Left lung (tissue), 14 donors: ENCODE measurements at places on chromosomes 4 and X. TPM values are rescaled to one million over a fixed set of nuclear protein-coding genes. Genes with fewer than 3 reads are reported as not detected.

GRCh38 chr4:151434183-151434860 lies 25.3 kb downstream of the FHIP1A start:
- no peak for DNase-seq
- no peak overlapping the region for H3K4me3 ChIP-seq
- H3K36me3 ChIP-seq, result no peaks in the 10 kb centered on the region
- no peaks in the 10 kb centered on the region for H3K27me3 ChIP-seq
- H3K4me1 ChIP-seq, result peaks cover 4% of the 10 kb centered on the region

- no peaks in the 10 kb centered on the region for H3K27me3 ChIP-seq
- no peak for DNase-seq
- H3K4me1 ChIP-seq, result peaks cover 7% of the 10 kb centered on the region
- no peaks in the 10 kb centered on the region for H3K36me3 ChIP-seq
- no peak overlapping the region for H3K4me3 ChIP-seq
Measured at GRCh38 chrX:15435836-15436619, 51.8 kb upstream of the VEGFD start.

DNA sequence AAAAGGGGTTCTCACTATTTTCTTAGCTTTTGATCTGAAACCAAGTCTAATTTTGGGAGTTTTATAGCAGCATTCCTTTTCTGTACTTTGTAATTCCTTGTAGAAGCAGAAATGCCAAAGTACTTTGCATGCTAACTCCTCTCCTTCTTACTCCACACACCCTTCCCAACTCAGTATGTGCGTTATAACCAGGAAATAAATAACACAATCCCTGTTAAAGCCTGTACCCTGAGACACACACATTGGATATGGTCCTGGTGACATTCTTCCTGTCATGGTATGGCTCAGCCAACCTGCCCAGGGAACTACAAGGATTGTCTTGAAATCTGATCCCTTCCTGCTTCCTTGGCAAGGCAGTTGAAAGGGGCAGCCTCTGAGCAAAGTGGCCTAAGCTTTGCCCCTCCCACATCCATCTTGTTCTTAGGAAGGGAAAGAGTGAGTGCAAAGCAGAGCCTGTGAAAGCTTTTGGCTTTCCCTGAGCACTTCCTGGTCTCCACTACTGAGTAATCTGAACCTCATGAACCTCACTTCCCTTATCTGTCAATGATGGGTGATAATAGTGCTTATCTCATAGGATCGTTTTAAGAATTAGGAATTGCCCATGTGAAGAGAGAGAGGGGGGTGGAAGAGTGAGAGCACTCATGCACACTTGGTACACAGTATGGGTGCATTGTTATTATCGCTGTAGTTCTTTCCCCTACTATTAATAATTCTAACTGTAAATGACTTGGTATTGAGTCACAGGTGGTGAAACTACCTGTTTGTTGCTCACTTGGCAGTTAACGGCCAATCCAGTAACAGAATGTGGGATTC lies 109.3 kb downstream of the AFF2 start:
- H3K27ac ChIP-seq, result no peak overlapping the region
- H3K27me3 ChIP-seq, result no peaks in the 10 kb centered on the region
- H3K4me3 ChIP-seq, result no peak overlapping the region
- no peak for DNase-seq

DNA sequence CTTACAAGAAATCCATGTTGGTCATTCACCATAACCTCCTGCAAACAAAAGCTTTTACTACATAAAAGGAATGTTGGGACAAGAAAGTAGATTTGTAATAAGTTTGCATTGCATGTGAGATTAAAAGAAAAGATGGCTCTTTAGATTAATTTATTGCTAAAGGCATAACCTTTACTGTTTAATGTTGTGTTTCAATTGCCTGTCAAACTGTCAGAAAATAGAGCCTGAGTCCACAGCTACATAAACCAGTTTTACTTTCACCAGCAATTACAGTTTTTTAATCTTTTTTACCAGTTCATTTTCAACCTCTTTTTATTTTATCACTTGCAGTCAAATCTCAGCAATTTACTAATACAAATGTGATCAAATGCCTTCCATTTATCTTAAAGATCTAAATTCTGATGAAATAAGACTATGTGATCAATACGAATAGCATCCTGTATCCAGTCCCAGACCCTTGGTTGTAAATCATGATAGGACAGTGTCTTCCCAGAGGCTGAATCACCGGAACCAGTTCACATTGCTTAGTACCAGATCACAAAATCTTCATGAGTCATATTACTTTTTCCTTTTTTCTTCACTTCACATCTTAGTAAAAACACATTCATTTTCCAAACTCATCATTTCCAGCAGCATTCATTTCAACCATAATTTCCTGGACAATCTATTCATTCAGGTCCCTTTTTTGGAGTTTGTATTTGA lies 95.4 kb upstream of the FRG1 start:
- H3K27ac ChIP-seq, result no peak overlapping the region
- H3K4me3 ChIP-seq, result no peak overlapping the region
- no peaks in the 10 kb centered on the region for H3K36me3 ChIP-seq
- DNase-seq, result no peak
- no peaks in the 10 kb centered on the region for H3K4me1 ChIP-seq

DNA sequence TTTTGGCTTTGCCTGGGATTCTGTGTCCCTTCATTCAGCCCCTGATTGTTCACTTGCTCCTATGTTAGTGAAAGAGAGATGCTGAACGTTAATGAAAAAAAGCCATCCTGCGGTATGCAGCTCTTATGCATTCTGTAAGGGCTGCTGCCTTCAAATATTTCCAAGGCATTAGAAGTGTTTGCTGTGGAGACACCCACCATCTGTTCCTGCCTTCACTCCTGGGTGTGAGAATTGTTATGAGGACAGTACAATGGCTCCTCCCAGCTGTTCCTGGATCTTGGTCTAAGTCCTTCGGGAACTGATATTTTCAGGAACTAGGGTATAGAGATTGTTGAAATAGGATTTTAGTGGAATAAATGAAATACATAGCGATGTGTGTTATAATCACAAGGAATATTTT lies 427.1 kb upstream of the FAM47C start:
- DNase-seq, result peak; percentile 3
- H3K27me3 ChIP-seq, result no peaks in the 10 kb centered on the region
- H3K4me1 ChIP-seq, result no peaks in the 10 kb centered on the region
- H3K4me3 ChIP-seq, result no peak overlapping the region
- H3K36me3 ChIP-seq, result no peaks in the 10 kb centered on the region

DNA sequence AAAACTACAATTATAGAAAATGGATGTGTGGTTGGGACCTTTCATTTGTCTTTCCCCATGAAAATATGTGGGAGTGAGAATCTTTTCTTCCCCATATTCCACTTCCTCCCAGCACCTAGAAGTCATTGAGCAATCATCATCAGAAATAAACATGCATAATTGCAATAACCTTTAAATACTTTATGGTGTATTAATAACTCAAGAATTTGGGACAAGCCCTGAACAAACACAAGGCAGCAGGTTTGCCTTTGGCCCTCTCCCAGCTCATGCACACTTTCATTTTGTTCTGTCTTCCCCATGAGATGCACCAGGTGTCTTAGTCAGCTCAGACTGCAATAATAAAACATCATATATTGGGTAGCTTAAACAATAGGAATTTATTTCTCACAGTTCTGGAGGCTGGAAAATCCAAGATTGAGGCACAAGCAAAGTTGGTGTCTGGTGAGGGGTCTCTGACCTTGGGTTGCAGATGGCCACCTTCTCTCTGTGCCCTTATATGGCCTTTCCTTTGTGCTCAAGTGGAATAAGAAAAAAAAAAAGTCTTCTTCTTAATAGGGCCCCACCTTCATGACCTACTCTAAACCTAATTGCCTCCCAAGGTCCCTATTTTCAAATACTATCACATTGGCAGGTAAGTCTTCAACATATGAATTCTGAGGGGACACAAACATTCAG lies 34.7 kb upstream of the TMEM184C start:
- no peak for DNase-seq
- no peak overlapping the region for H3K4me3 ChIP-seq
- no peaks in the 10 kb centered on the region for H3K27me3 ChIP-seq
- H3K4me1 ChIP-seq, result no peaks in the 10 kb centered on the region

DNA sequence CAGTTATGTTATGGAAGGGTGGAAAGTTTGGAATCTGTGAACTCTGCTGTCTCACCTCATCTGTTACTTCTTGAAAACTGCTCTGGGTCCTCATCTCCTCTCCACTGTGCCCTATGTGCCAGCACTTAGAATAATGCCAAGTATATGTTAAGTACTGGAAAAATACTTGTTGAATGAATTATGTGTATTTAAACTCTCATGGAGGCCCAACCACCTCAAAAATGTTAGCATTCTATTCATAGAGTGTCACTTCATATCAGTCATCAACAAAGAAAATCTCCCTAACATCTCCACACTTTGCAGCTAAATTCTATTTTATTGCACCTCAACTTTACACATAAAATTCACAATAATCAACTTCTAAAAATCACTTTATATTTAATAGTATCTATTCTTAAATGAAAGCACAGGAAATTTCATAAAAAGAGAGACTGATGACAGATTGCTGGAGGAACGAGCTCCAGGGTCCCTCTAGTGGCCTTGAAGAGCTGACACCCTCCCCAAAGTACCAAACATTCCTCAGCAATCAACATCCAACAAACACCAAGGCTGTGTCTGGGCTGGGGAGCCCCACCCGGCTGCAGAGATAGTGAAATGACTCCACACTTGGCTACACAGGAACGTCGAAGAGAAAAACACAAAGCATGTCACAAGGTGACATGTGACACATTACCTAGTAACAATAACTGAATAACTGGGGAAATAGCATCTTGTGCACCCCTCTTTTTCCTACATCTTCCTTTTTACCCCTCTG lies 45.8 kb downstream of the SLC39A8 start:
- H3K36me3 ChIP-seq, result no peaks in the 10 kb centered on the region
- DNase-seq, result no peak
- peaks cover 13% of the 10 kb centered on the region for H3K4me1 ChIP-seq
- H3K27ac ChIP-seq, result peak overlapping the region; percentile 71
- H3K27me3 ChIP-seq, result no peaks in the 10 kb centered on the region

GRCh38 chr4:7475207-7475606 lies 40.5 kb upstream of the PSAPL1 start:
- no peak for DNase-seq
- H3K4me3 ChIP-seq, result no peak overlapping the region
- H3K27ac ChIP-seq, result no peak overlapping the region

DNA sequence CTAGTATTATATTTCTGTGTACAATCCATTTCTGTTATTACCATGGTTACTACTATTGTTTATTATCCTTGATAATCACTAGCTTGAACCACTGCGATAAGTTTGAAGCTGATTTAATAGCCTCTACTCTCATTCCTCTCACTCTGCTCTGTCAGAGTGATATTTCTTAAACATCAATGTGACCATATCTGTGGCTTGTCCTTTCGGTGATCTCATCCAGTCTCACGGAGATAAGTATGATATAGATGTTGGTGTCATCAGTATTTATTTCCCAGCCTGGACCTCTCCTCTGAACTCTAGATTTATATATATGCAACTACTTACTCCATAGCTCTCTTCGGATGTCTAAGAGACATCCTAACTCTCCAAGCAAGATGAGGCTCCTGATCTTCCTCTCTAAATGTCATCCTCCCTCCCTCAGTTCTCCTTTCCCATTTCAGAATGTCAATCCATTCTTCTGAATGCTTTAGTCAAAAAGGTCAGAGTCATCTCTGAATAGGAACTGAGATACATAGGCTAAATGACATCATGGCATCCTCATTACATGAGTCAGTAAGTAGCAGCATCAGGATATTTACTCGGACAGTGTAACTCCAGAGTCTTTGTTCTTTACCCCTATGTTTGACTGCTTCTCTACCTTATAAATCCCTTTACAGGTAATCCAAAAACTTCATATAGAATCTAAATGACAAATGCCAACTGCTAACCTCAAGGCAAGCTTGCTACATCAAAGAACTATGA lies 129.5 kb downstream of the PACRGL start:
- H3K27ac ChIP-seq, result no peak overlapping the region
- DNase-seq, result no peak
- no peaks in the 10 kb centered on the region for H3K36me3 ChIP-seq
- H3K4me1 ChIP-seq, result no peaks in the 10 kb centered on the region
- no peak overlapping the region for H3K4me3 ChIP-seq
- no peaks in the 10 kb centered on the region for H3K27me3 ChIP-seq

Gene ODAPH
- polyA plus RNA-seq, result 0.31 TPM

Gene BEX5
- 2.3 TPM for polyA plus RNA-seq

DNA sequence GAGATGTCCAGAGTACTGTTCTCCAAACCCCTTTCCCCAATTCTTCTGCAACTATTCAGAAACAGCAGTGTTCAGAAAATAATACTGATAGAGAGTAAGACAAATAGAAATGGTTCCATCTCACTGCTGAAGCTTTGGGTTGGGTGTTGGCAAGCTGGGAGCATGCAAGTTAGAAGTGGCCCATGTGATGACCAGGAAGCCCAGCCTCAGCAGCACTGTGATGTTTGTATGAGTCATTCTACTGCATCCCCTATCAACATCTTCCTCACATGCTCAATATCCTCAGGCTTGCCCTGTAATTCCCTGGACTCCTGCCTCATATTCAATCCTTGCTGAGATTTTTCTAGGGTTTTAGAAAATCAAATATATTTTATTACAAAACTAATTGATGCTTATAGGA lies 96.5 kb downstream of the CHRDL1 start:
- DNase-seq, result no peak
- H3K4me1 ChIP-seq, result no peaks in the 10 kb centered on the region
- H3K36me3 ChIP-seq, result no peaks in the 10 kb centered on the region
- H3K4me3 ChIP-seq, result no peak overlapping the region
- H3K27me3 ChIP-seq, result peaks cover 9% of the 10 kb centered on the region

Gene XKRX
- 2.4 TPM for polyA plus RNA-seq

DNA sequence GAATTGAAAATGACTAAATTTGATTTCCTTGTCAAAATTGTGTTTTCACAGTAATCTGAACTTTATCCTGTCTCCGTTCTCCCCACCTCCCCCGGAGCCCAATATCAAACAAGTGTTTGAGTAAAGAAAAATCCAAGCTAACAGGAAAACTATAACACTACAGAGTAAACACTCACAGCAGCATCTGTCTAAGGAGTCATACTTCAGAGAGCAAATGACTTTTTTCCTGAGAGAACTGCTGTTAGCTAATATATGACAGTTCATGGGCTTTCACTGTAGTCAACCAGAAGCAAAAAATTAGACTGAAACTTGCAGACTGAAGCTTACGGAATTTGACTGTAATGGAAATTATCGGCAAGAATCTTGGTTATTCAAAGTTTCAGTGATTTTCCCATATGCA lies 321.7 kb downstream of the ANKRD50 start:
- no peaks in the 10 kb centered on the region for H3K27me3 ChIP-seq
- H3K4me1 ChIP-seq, result no peaks in the 10 kb centered on the region
- no peak for DNase-seq

Gene GPC3
- 451 TPM for polyA plus RNA-seq
